ENCODE measurements at places on chromosomes 5 and 9. TPM values are rescaled to one million over a fixed set of nuclear protein-coding genes. Genes with fewer than 3 reads are reported as not detected.

GARNL3 gene
- polyA plus RNA-seq, result 26.6 TPM

VCAN gene
- polyA plus RNA-seq, result 481 TPM

ORM2 gene
- polyA plus RNA-seq, result 0.66 TPM

ACTBL2 gene
- polyA plus RNA-seq, result not detected

RNF208 gene
- 5.3 TPM for polyA plus RNA-seq

HAVCR1 gene
- polyA plus RNA-seq, result 0.91 TPM

CARD9 gene
- 1.4 TPM for polyA plus RNA-seq

QRFP gene
- 0.51 TPM for polyA plus RNA-seq

OR1J2 gene
- polyA plus RNA-seq, result not detected

PIP5KL1 gene
- 2.7 TPM for polyA plus RNA-seq

AIF1L gene
- polyA plus RNA-seq, result 41.8 TPM

SCGB3A2 gene
- polyA plus RNA-seq, result 1,496 TPM

HTR4 gene
- polyA plus RNA-seq, result 0.77 TPM

GRCh38 chr5:7868427-7868772 lies 431 bp downstream of the FASTKD3 start:
- DNase-seq, result no peak

GRCh38 chr9:133035669-133036068 lies 4.9 kb downstream of the GTF3C5 start:
- DNase-seq, result no peak

- no peak for DNase-seq
These were observed 158.4 kb downstream of the COL23A1 start for GRCh38 chr5:178431782-178432165.

DNA sequence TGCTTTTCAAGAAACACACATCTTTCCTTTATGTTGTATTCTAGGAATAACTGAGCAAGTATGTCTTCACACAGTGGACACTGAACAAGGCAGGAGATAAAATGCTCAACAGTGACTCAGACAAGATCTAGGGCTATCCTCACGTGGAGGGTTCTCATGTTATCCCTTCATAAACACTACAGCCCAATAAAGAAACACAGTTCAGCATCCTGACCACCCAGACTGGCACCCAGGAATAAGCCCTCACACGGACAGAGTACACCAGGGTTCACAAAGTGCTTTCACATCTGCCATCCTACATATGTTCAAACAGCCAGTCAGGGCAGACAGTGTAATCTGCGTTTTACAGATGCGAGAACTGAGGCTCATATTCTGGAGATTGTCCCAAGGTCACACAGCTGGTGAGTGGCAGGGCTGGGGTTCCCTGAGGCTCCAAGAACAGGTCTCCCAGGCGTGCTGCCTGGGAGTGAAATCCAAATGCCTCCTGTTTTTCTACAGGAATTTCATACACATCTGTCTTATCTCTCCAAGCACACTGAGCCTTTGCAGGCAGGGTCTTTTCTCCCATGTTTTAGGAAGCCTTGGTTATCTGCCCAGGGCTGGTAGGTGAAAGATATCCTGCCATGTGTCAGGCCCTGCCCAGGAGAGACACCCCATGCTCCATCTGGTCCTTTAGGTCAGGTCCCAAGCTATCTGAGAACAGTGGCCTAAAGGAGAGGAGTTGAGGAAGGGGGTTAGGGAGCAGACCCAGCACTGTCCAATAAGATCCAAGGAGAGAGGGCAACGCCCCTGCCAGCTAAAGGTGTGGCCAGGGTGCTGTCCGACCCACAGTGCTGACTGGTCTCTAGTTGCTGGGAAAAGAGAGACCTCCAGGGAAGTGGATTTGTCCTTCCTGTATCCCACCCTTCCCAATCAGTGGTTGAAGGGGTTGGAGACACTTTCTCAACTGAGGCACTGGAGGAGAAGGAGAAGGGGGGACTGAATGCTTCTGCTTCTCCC lies 47.9 kb upstream of the XPA start:
- no peak for DNase-seq

GRCh38 chr9:5947912-5948311 lies 57.2 kb downstream of the MLANA start:
- no peak for DNase-seq

GRCh38 chr9:33263131-33264002 lies 1.1 kb downstream of the BAG1 start:
- no peak for DNase-seq

DNA sequence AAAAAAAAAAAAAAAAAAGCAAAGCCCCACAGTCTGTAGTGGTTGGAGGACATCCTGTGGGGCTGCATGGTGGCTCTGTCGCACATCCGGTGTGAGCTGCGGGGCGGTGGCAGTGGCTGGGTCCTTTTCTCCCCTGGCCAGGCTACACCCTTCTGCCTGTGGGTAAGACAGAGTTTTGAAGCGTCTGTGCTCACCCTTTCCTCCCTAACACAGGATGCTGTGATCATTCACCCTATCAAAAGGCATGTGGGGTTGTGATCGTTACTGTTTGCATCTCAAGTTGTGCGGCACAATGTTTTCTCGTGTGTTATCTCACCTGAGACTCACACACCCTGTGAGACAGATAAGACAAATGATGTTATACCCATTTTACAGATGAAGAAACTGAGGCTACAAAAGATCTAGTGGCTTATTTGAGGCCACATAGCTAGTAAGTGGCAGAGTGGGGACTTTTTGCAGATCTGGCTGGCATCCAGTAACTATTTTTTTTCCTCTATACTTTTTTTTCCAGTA lies 17.5 kb downstream of the IRF1 start:
- DNase-seq, result no peak

DNA sequence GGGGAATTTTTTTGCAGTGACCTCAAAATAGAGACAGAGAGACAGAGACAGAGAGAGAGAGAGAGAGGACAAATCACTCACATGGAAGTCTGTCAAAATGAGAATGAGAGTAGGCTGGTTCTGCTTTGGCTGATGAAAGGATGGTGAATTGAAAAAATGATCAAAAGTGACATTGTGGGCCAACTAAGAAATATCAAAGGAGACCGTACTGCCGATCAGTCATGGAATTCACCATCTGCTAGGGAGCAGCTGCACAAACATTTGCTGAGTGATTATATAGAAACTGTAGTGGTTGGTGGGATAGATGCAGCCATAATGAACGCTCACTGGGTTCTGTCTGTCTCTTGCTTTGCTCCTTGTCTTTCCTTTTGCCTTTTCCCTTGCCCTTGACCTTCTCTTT lies 476.6 kb upstream of the SGCD start:
- no peak for DNase-seq

GRCh38 chr5:178389796-178390195 lies 157.2 kb upstream of the PHYKPL start:
- DNase-seq, result no peak

- no peak for DNase-seq
These were observed 2.9 kb downstream of the SEMA6A start for GRCh38 chr5:116571568-116572349.

GRCh38 chr5:60101573-60101972 lies 208.0 kb upstream of the PDE4D start:
- DNase-seq, result no peak

- DNase-seq, result no peak
These were observed 2.4 kb upstream of the GLT6D1 start for GRCh38 chr9:135641745-135642144.

DNA sequence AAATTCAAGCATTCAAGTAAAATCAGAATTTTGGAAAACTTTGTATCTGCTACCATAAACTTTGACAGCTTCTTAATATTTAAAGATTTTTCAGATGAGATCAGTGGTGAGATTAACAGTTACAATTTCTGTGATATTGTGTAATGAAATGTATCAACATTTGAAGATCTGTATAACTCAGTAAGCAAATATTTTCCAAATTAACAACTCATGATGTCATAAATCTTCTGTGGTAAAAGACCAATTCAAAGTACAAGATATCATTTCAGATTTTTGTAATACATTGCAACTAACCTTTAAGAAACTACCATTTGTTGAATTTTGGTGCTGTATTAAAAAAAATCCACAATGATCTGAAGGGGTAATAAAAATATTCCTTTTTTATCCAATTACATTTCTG lies 352.2 kb downstream of the KIAA0825 start:
- no peak for DNase-seq

- peak; percentile 41 for DNase-seq
These were observed 213.3 kb downstream of the SEMA6A start for GRCh38 chr5:116361171-116361967.

- DNase-seq, result no peak
These were observed 4.1 kb upstream of the GBGT1 start for GRCh38 chr9:133167769-133168168.

GRCh38 chr9:70044490-70045307 lies 1.1 kb downstream of the MAMDC2 start:
- no peak for DNase-seq

DNA sequence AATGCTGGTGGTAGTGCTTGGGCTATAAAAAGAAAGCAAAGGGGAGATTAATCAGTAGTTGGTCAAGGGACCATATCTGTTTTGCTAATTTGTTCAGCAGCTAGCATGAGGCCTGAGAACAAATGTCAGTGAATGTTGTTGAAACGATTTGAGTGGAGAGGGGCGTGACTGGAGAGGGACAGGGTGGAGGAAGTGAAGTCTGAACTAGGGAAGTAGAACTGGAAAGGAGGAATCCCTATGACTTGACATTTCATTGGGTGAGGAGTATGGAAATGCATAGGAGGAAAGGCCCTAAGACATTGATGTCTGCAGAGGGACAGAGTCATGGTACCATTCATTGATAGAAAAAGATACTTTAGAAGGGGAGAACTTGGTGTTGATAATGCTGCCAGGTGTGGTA lies 19.7 kb downstream of the TLE4 start:
- no peak for DNase-seq
